ENCODE measurements at places on chromosomes 6 and 20. TPM values are rescaled to one million over a fixed set of nuclear protein-coding genes. Genes with fewer than 3 reads are reported as not detected.

DNA sequence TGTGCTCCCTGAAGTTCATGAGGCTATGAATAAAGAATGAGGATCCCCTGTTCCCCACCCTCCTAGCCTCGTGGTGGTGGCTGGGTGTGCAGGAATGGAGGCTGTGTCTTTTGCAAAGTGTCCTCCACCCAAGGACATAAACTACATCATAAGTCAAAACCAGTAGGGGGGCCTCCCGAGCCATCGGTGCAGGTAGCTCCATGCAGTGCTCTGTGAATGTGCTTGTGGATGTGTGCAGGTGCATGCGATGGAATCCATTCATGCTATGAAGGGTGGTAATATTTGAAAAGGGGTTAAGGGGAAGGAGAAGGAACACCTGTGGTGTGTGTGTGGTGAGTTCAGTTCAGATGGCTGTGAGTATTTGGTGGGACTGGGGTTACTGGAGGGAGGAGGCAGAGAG lies 197.3 kb downstream of the NRN1 start:
- no peak for DNase-seq

- DNase-seq = no peak
Observed at GRCh38 chr20:14341801-14342200, 4.4 kb upstream of the FLRT3 start.

- DNase-seq = no peak
Observed at GRCh38 chr6:40163924-40164323, 229.7 kb upstream of the MOCS1 start.

- no peak for DNase-seq
Observed at GRCh38 chr20:23269954-23270353, 80.6 kb upstream of the NXT1 start.

- DNase-seq = no peak
Observed at GRCh38 chr6:12034349-12034748, 22.2 kb downstream of the HIVEP1 start.

DNA sequence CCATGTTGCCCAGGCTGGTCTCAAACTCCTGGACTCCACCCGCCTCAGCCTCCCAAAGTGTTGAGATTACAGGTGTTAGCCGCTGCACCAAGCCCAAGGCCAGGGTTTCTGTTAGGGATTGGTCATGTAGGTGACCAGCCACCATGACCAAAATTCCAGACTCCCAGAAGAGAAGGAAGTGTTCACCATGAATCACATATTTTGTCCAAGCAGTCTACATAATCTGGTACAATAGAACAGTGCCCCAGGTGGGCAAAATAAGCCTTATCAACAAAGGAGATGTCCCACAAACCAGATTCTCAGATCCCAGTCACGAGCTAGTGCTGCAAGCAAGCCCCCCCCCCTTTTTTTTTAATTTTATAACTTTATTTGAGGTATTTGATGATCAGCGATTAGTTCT lies 20.0 kb downstream of the ZNF341 start:
- DNase-seq = no peak

DNA sequence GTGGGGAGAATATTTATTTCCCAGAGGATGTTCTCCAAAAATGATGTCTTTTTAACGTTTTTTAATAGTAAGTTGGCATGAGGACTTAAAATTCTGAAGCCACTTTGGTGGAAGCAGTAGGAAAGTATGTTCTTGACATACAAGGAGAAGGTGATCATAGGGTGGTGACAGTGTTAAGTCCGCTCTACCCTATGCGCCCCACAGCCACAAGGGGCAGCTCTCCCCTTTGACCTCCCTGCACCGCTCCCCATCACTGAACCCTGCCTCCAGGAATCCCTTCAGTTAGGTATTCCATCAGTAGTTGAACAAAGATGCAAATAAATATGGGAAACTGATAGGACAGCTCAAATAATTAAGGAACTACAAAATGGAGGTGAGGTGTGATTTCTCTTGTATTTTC lies 111.4 kb downstream of the PLEKHG1 start:
- no peak for DNase-seq

DNA sequence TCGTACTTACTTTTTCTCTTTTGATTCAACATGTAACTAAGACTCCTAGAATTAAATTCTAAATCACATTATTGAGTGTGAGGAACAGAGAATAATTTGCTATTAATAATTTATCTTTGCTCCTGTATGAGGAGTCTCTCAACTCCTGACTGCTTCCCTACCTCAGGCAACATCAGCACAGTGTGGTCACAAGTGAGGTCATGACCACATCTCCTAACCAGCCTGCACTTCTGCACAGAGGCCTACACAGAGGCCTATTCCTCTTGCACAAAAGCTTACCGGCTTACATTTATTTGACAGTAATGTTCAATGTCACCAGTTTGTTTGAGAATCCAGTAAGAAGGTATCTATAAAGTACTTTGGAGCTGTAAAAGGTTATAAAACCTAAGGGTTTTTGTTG lies 637.4 kb upstream of the MARCKS start:
- DNase-seq = no peak

GRCh38 chr6:3422435-3423070 lies 34.3 kb downstream of the SLC22A23 start:
- DNase-seq = no peak

GRCh38 chr20:45336530-45337366 lies 11.5 kb downstream of the SDC4 start:
- DNase-seq = peak; percentile 68

GRCh38 chr6:128305228-128305627 lies 215.2 kb downstream of the PTPRK start:
- no peak for DNase-seq

GRCh38 chr6:117354671-117355070 lies 71.1 kb downstream of the ROS1 start:
- DNase-seq = no peak

DNA sequence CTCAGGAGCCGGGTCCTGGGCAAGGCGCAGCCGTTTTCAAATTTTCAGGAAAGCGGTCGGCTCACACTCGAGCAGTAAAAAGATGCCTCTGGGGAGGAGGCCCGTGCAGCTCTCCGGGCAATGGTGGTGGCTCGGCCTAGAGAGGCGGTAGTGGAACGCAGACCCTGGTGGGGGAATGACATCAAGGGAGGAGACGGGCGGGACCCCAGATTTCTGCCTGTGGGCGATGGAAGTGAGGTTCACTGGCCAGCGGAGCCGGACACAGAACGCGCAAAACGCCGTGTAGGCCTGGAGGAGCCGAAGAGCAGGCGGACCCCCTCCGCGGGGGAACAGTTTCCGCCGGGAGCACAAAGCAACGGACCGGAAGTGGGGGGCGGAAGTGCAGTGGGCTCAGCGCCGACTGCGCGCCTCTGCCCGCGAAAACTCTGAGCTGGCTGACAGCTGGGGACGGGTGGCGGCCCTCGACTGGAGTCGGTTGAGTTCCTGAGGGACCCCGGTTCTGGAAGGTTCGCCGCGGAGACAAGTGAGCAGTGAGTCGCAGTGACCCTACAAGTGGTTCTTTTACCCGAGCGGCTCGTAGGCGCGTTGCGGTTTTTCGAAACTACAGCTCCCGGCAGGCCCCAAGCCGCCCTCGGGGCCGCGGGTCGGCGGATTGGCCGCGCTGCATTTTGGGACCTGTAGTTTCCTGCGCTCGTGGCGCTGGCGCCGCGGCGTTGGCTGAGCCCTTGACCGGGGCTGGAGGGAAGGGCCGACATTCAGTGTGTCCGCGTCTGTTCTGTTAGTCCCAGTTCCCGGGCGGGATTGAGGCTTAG lies at the start of gene RTEL1:
Gene RTEL1 (plus strand): TSS at position 376 of the 812 bp plus-strand sequence. CDS start 1,091 bp downstream, outside the sequence.
- DNase-seq = peak; percentile 74

DNA sequence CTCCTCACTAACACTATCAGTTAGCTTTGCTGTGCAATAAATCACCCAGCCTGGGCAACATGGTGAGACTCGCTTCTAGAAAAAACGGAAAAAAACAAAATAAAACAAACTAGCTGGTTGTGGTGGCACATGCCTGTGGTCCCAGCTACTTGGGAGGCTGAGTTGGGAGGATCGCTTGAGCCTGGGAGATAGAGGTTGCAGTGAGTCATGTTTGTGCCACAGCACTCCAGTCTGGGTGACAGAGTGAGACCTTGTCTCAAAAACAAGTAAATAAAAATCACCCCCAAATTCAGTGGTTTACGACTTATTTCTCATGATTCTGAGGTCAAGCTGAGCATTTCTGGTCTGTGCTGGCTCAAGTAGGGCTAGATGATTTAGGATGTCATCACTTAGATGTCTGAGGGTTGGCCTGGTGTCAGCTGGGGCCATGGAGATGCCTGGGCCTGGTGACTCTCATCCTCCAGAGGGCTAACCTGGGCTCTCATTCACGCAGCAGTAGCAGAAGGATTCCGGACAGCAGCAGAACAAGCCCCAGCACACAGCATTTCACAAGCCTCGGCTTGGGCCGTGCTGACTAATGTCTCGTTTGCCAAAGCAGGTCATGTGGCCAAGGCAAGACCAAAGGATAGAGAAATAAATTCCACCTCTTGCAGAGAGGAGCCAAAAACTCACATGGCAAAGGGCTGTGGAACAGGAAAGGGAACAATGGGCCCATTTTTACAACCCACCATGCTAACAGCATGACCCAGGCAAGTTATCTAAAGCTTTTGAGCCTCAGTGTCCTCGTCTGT lies 32.5 kb downstream of the MGME1 start:
- no peak for DNase-seq

GRCh38 chr6:166605752-166606151 lies 19.3 kb upstream of the RAMACL start:
- DNase-seq = no peak

GRCh38 chr6:47936820-47937219 lies 155.0 kb downstream of the OPN5 start:
- DNase-seq = no peak

GRCh38 chr20:33277471-33278441 lies 5.3 kb upstream of the BPIFB1 start:
- DNase-seq = no peak

DNA sequence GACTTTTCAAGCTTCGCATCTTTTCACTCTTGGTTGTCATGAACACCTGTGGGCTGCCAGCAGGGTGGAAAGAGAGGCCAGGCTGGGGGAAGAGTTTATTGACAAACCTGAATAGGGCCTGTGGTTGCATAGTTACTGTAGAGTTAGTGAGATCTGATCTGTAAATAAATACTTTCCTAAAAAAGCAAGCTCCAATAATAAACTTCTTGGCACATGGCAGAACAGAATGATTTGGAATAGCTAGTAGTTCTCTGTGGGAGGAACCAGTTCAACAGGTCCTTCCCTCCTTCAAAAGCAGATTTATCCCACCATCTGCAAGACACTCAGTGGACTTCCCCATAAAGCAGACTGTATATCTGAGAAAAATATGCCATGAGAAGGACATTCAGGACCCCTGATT lies 445.0 kb downstream of the HACE1 start:
- DNase-seq = no peak

GRCh38 chr6:42103753-42104094 lies 38.7 kb downstream of the C6orf132 start:
- no peak for DNase-seq

GRCh38 chr6:126603410-126603809 lies 263.5 kb downstream of the CENPW start:
- DNase-seq = no peak

GRCh38 chr6:153135681-153136080 lies 4.6 kb upstream of the RGS17 start:
- DNase-seq = no peak

- DNase-seq = peak; percentile 86
Observed at GRCh38 chr6:10759312-10759839, 11.8 kb downstream of the TMEM14B start.

DNA sequence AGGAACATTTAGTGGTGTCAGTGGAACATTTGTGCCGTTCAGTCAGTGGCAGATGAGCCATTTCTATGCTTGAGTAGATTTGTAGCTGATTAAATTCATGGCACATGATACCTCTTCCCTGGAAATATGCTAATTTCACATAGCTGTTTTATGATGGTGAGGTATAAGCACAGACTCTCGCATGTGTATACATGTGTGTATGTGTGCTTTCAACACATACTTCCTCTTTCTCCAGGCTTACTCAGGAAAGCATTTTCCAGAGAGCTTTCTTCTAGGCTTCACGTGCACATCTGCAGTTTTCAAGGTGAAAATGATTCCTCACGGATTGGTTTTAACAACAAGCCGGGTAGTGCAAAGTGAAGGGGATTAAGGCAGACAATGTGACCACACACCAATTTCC lies 396.5 kb downstream of the HDGFL1 start:
- no peak for DNase-seq

DNA sequence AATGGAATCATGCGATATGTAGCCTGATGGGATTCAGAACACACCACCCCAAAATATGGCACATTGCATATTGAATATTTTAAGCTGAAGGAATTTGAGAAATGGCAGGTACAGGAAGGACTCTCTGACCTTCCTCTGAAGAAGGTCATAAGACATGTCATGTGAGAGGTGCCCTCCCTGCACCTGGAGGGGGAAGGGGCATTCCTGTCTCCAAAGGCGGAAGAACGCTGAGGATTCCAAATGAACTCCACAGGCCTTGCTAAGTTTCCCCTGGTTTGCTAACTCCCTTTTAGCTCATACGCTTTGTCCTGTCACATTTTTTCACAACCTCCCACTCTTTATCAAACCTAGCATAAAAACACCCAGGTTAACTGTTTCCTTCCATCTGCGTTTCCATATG lies 347.8 kb downstream of the CDKAL1 start:
- DNase-seq = no peak

GRCh38 chr20:46857061-46857831 lies 37.4 kb upstream of the EYA2 start:
- no peak for DNase-seq

KIAA1755 gene
- polyA plus RNA-seq = 3.5 TPM

ABHD16B gene
- polyA plus RNA-seq = not detected

PSORS1C2 gene
- polyA plus RNA-seq = not detected

E2F1 gene
- 2.6 TPM for polyA plus RNA-seq

CGA gene
- polyA plus RNA-seq = 0.19 TPM

ATP6V1G2 gene
- polyA plus RNA-seq = 12.5 TPM

EPPIN gene
- polyA plus RNA-seq = not detected

MOG gene
- not detected for polyA plus RNA-seq

BEND6 gene
- polyA plus RNA-seq = 9.2 TPM

ZNF341 gene
- 1.6 TPM for polyA plus RNA-seq

SNAP91 gene
- not detected for polyA plus RNA-seq

POLR3F gene
- 7.2 TPM for polyA plus RNA-seq

DEFB132 gene
- not detected for polyA plus RNA-seq

VNN1 gene
- polyA plus RNA-seq = not detected

WFDC12 gene
- polyA plus RNA-seq = not detected

KCNB1 gene
- polyA plus RNA-seq = 0.04 TPM

B3GALT4 gene
- 1.4 TPM for polyA plus RNA-seq

KCNG1 gene
- polyA plus RNA-seq = 20.3 TPM

OSBPL2 gene
- 18.0 TPM for polyA plus RNA-seq

C6orf163 gene
- polyA plus RNA-seq = 0.57 TPM

LZTS3 gene
- polyA plus RNA-seq = 2.0 TPM
